ENCODE measurements at places on chromosomes 3 and 15.

DNA sequence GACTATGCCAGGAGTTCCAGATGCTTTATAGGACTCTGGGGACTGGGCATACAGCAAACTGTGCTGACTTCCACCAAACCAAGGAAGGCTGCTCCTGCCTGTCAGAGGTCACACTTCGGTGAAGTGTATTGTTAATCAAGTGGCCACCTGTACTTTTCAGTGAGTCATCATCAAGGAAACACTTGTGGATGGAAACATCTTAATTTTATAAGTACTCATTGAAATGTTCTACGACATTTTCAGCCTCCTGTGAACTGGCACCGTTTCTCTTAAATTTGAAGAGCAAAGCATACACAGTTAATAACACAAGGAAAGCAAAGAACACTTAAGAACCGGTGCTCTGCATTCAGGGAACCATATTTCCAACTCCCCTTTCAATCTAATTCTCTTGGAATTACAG is 801.7 kb upstream of the DPPA4 start:
- no peak for DNase-seq

GRCh38 chr3:129122412-129123011 is 908 bp upstream of the RAB43 start:
- peak; percentile 11 for DNase-seq

DNA sequence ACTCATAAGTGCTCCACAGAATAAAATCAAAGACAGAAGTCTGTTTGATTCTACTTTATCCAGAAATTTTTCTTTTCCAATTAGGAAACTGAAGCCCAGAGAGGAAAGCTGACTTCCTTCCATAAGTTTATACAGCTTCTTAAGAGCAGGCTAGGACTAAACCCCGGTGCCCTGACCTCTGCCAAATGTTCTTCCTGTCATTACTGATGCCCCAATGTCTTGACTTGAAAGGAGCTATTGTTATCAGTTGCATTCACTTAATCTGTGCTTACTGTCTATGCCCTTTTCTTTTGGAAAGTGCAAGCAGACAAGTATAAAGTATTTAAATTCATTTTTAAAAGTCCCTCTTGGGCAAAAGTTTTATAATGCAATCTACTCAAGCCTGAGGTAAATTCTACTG is 18.1 kb downstream of the CD200 start:
- DNase-seq = no peak

- DNase-seq = no peak
Observed at GRCh38 chr15:25655207-25655948, 207.7 kb downstream of the ATP10A start.

GRCh38 chr3:181425074-181425473 is 286.7 kb upstream of the SOX2 start:
- no peak for DNase-seq

GRCh38 chr3:81289676-81290075 is 471.8 kb downstream of the GBE1 start:
- no peak for DNase-seq

GRCh38 chr15:39275066-39275465 is 305.8 kb upstream of the THBS1 start:
- no peak for DNase-seq

DNA sequence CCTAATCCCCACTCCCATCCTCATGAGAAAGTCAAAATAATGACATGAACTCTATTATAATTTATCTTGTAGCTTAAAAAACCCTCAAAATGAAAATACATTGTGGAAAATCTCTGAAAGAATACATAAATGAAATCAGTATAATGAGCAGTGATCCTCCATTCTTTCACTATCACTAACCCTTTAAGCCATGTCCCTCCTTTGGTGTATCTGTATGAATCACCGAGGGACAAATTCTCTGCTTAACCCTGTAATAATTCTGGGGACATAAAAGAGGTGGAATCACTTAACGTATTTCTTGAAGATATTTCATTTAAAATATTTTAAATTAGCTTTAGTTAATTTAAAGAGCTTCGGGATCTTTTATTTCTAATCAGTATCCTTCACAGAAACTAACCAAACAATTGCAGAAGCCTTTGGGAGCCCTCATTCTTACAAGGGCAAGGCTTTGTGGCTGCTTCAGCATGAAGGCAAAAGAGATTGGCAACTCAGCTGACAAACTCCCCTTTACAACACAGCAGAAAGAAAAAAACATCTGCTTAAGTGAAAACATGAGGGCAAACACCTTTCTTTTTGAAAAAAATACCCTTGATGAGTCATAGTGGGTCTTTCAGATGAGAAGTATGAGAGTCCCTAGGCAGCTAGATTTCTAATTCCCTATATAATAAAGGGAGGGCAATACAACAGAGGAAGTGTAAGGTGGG is 44.0 kb upstream of the ALCAM start:
- no peak for DNase-seq

DNA sequence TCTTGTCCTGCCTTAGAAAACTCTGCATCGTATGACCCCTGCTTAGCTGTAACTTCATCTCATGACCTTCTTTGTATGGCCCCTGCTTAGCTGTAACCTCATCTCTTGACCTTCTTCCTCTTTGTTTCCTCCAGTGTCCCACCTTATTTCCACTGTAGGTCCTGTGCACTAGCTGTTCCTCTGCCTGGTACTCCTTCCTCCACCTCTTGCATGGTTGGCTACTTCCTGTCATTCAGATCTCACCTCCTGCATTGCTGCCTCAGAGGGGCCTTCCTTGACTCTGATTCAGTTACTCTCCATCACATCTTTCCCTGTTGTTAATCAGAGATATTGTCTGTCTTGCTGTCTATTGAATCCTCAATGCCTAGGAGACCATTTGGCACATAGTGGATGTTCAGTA is 63.2 kb downstream of the PDE8A start:
- DNase-seq = no peak

DNA sequence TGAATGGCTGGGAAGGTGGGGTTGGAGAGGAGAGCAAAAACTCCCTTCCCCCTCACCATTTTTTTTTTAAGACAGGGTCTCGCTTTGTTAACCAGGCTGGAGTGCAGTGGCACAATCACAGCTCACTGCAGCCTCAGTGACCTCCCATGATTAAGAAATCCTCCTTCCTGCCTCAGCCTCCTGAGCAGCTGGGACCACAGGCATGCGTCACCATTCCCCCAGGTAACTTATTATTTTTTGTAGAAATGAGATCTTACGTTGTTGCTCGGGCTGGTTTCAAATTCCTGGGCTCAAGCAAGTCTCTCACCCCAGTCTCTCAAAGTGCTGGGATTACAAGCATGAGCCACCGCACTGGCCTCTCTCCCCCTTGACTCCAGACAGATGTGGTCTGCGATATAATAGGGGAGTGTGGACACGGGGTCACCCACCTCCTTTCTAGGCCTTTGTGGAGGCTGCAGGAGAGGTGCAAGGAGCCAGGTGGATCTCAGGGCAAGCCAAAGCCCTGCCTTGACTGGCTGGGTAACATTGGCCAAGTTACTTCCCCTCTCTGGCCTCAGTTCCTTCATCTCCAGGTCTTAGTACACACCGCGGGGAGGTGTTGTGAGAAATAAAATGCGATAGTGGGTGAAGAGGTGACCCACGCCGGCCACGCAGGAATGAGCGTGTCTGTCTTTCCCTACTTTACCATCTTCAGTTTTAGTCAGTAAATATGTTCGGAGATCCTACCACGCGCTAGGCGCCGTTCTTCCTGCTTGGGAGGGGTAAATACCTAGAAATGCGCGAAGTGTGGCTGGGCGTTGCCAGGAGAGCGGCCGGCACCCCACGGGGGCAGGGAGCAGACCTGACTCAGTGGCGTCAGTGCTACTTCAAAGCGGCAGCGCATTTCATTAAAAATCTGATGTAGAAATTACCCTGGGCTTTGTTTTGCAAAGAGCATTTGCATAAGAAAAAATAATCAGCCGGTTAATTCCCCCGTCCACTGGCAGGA is 20.2 kb upstream of the CORO2B start:
- no peak for DNase-seq

GRCh38 chr3:59319442-59319841 is 269.6 kb upstream of the CFAP20DC start:
- no peak for DNase-seq

DNA sequence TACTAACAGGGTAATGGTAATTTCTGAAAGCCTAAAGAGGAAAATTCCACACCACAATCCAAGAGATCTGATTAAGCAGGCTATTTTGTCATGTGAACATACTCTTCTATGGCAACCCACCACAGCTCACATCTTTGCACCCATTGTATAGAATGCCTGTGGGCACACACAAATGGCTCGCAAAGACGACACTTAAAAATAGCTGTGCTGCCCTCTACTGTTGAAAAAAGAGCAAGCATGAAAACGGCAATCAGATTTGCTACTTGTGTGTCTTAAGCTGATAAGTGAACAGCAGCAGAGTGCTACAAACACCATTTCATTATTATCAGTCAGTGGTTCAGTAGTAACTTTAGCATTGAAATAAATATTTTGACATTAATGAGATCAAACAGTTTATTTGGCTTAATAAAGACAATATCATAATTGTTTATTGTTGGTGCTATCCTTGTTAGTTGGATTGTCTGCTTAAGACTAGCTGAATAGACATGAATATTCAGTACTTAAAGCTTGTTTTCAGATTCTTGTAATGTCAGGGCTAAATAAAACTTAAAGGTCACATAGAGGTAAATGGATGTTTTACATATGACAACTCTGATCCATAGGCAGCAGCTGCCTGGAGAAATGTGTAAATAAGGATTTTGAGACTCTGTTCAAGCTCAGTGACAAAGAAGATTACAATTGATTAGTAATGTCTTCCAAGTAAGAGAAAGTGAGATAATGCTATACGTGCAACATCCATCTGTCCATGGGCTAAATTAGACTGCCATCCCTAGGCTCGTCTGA is 199.1 kb downstream of the LRRN1 start:
- no peak for DNase-seq

- DNase-seq = no peak
Observed at GRCh38 chr3:133468251-133468721, 68.4 kb downstream of the BFSP2 start.

GRCh38 chr3:36411587-36411986 is 31.3 kb downstream of the STAC start:
- no peak for DNase-seq

DNA sequence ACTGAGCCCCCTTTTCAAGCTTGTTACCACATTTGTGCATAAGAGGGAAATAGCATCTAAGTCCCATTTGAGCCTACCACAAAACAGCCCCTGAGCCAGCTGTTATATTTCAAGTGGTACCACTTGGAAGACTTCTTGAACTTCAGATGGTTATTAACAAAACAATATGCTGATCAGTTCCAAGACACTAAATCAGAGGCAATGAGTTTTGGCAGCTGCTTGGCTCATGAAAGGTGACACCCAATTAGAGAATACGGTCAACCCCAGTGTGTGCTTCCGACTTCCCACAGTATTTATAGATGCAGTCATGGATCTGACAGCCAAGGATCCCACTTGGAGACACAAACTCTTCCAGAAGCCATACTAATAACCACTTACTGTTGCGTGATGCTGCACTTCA is 469.6 kb upstream of the PPP2R3A start:
- DNase-seq = no peak

GRCh38 chr15:42707068-42707467 is 29.9 kb downstream of the CDAN1 start:
- no peak for DNase-seq

- DNase-seq = no peak
Observed at GRCh38 chr3:86814918-86815655, 175.9 kb downstream of the VGLL3 start.

DNA sequence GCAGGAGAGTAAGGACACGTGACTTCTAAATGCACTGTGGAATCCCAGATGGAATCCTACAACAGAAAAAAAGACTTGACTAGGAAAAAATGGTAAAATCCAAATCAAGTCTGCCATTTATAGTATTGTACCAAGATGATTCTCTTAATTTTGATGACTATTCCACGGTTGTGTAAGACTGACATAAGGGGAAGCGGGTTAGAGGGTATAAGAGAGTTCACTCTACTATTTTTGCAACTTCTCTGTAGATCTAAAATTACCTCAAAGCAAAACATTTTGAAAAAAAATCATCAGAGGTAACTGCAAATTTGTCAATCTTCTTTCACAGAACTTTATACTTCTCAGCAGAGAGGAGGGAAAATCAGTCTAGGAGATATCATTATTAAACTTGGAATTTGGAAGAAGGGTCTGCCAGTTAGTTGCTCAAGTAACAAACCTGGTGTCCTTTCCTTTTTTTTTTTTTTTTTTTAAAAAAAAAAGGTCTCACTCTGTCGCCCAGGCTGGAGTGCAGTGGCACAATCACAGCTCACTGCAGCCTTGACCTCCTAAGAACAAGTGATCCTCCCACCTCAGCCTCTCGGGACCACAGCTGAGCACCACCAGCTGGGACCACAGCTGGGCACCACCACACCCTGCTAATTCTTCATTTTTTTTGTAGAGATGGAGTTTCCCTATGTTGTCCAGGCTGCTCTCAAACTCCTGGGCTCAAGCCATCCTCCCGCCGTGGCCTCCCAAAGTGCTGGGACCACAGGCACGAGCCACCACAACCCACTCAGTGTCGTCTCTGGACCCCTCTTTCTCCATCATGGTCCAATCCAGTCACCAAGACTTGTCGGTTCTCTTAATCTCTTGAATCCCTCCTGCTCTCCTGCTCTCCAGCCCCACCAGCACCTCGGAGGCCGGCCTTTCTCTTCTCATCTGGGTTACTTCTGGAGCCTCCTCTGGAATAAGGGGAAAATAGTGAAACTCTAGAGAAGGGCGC is 14.9 kb upstream of the HES1 start:
- no peak for DNase-seq

DNA sequence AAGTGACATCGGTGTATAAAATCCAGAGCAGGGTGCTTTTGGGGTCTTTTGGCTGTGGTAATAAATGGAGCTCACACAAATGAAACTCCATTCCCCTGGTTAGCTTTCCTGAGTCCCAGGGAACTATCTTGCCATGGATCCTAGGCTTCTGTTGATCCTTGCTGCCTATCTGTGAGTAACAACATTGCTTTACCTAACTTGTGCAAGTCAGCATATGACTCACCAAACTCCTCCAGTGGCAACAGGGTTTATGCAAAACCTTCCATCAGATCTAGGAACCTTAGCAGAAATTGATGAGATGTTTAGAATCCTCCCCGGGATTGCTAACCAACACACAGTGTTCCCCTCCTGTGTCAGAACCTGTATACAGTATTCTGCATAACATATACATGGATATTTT is 105.4 kb downstream of the SCAPER start:
- DNase-seq = no peak

- no peak for DNase-seq
Observed at GRCh38 chr3:40042752-40043443, 233.5 kb downstream of the MYRIP start.

GRCh38 chr3:73197187-73197586 is 135.7 kb downstream of the EBLN2 start:
- DNase-seq = no peak

DNA sequence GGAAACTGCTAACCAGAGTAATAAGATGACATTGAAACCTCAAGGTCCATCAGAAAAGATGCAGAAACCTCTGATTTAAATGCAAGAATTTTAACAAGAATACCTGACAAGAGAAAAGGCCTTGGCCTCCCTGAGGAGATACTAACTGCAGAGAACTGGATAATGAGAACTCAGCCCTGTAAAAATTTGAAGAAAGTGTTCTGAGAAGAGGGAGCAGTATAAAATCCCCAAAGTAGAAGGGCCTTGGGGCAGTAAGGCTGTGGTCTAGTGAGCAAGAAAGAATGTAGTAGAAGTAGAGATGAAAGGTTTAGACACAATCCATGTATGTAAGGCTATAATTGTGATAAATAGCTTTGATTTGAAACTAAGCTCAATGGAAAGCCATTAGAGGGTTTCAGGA is 394.1 kb downstream of the ZBBX start:
- DNase-seq = no peak

All from activated naive CD4-positive, alpha-beta T cell treated with Interleukin-2 at 50 U/mL for 16 hours (primary cell).